ENCODE measurements at places on chromosomes 2 and 18.

DNA sequence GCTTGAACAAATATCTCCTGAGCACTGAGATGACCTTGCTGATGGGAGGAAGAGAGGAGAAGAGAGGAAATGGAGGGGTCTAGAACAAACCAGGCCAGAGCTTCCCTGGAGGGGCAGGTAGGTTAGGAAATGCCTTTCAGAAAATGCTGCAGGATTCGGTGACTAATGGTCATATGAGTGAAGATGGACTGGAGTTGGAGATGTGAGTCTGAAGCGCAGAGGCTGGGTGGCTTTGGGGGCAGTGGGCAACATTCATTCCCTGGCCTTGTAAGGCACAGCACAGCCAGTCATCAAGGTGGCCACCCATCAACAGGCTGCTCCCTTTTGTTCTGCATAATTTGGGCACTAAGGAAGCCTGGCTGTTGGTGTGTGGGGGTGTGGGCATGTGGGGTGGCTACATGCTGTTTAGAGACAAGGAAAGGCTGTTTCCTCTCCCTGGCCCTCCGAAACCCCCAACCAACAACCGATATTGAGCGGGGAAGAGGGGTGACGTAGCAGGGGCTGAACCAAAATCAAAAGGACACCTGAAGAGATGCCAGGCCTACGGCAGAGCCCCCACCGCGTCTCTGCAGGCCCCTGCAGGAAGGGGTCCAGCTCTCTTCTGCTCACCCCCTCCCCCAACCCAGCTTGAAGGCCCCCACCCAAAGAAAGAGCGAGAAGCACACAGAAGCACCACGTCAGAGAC, 1.5 kb downstream of the SLC30A3 start:
- DNase-seq: no peak

- peak; percentile 63 for DNase-seq
These were observed 47.6 kb downstream of the ODC1 start for GRCh38 chr2:10400568-10400977.

GRCh38 chr2:3272761-3273160, 104.9 kb downstream of the EIPR1 start:
- DNase-seq: no peak

DNA sequence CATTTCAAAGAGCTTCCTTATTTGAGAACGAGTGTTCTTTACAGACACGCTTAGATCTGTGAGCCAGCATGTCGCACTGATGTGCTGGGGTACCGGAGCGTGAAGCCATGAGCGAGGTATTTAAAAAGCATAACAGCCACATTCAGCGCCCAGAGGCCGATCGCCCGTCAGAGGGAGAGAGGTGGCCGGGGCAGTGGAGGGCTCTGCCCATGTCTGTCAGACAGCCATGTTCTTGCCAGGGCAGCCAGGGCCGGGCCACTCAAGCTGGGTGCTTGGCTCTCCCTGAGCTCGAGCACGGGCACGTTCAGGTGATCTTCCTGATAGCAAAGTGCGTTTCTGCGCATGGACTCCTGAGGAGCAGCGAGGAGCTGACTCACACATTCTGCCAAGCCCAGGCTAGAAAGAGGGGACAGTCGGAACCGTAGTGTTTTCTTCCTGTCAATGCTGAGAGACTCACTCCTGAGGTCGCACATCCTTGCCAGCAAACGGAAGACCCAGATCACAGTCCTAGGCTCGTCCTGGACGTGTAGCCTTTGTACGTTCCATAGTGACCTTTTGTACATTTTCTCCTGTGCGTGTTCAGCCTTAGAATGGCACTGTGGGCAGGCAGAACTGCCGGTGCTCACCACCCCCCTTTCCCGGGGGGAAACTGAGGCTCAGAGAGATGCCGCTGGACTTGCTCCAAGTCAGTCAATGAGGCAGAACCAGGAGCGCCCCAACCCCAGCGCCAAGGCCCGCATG, 100.7 kb downstream of the NFATC1 start:
- DNase-seq: no peak

- DNase-seq: no peak
These were observed 10.4 kb downstream of the SLC19A3 start for GRCh38 chr2:227707390-227707789.

DNA sequence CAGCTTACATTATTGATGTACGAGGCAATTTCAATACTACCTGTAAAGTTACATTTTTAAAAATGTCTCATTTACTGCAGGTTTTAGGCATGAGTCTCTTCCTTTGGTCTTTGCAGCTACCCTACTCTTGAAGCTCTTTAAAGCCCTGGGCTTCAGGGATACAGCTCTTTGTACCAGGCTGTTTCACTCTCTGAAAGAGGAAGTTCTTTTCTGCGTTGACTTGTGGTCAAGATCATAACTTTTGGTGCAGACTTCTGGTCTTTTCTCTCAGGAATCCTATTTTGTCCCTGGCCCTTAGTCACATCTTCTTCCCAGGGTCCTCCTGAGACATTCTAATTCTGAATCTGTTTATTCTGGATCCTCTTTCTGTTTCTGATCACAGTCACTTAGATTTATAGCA, 16.6 kb upstream of the HRH4 start:
- no peak for DNase-seq

GRCh38 chr2:59881218-59881617, 672.2 kb downstream of the BCL11A start:
- no peak for DNase-seq

DNA sequence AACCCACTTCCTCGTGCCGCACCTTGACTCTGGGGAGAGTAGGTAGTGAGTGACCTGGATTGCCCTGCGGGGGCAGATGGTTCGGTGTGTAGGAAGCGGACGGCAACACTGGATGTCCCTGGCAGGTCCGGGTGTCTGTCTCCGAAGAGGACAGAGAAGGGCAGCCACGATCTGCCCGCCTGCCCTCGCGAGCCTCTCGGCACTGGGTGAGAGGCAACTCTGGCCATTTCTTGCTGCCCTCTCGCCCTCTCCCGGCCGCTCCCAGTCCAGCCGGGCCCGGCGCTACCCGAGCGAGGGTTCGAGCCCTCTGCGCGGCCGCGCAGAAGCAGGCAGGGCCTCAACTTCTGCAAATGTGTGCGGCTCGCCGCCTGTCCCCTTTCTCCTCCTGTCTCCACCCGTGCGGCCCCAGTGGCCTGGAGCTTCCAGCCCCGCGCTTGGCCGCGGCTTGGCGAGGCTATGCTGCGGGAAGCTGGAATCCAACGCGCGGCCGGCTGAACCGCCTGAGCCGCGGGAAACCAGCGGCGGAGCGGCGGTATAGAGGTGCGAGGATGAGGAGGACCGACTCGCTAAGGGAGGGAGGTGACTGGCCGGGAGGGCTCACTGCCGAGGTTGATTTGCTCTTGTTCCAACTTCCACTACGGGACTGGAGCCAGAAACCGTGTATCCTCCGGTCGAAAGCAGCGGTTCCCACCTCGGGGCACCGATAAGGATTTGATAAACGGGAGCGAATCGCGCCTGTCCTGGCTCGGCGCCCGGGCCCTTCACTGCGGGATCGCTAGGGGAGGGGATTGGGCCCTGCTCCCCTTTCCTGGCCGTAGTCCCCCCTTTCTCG, 1.5 kb downstream of the EPAS1 start:
- peak; percentile 16 for DNase-seq

- no peak for DNase-seq
These were observed 67.9 kb downstream of the TGOLN2 start for GRCh38 chr2:85259879-85260278.
